ENCODE measurements at places on chromosomes 5 and 9. TPM values are rescaled to one million over a fixed set of nuclear protein-coding genes. Genes with fewer than 3 reads are reported as not detected.

Gene CREB3
- 52.0 TPM for polyA plus RNA-seq

Gene SNX30
- polyA plus RNA-seq, result 7.9 TPM

Gene OR4F3
- polyA plus RNA-seq, result not detected

DNA sequence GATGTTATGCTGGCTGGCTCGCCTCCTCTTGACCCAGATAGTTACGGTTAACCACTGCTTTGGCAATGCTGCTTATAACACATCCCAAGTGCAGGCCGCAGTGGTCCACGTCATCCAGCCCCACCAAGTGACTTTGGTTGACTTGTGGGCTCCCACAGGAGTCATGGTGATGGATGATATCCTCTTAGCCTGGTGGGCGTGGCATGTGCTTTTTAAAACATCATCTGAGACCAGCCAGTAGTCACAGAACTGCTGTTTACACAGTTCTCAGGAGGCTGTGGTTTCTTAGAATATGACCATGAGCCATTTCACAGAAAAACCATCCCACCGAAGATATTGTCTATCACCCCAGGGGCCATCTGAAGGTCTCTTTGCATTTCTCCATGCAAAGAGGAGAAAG, 216.9 kb downstream of the SH3GL2 start:
- DNase-seq, result no peak

DNA sequence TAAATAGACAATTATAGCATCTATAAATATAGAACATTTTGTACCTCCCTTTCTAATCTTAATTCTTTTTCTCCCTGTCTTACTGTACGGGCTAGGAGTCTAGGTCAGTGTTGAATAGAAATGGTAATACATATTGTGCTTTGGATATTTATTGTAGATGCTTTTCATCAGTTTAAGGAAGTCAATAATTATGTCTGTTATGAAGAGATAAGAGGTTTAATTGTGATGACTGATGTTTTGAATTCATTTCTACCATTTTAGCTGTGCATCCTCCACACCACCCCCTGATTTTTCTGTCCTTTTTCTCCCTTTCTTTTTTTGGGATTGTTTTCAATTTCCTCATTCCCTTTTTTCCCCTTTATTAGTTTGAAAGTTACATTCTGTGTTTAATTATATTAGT, 95.8 kb downstream of the DOCK2 start:
- no peak for DNase-seq

DNA sequence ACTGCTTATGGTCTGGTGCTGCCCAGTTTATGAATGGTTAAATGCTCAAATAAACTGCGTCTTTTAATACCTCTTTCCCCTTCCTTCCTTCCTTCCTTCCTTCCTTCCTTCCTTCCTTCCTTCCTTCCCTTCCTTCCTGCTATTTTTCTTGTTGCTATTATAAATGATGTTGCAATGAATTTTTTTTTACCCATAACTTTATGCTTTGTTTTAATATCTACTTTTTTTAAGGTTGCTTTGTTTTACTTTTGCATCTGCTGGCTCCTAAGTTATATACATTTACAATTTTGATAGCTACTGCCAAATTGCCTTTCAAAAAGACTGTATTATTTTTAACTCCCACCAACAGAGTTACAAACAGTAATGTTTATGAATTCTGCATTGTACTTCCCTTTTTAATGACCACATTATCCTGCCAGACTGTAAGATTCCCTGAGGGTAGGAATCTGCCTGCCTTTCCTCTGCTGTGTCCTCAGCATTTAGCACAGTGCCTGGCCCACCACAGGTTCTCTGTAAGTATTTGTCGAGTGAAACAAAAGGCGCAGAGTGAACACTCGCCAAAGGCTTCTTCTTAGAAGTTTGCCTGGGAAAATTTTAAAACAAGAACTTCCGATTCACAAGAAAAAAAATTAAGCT, 36.9 kb downstream of the KIF4B start:
- DNase-seq, result no peak

DNA sequence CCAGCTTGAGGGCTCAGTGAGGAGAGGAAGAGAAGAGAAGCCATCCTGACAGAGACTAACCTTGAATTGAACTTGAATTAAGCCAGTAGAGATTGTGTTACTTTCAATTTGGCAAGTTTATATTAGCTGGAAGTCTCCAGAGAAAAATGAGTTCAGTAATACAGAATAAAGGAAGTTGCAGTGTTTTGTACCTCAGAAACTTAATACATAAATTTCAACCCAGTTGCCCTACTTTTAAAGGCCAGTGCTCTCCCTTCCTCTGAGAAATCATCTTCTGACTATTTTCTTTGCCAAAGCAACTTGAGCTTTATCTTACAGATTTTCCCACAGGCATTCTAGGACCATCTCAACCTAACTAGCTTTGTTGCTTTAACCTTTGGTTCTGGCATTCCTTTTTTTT, 231.0 kb upstream of the GAS1 start:
- DNase-seq, result no peak
